ENCODE measurements at places on chromosomes 2 and 18.

- DNase-seq, result no peak
These were observed 135.3 kb downstream of the KLHL29 start for GRCh38 chr2:23520256-23520655.

- DNase-seq, result no peak
These were observed 100.7 kb upstream of the CYP1B1 start for GRCh38 chr2:38176619-38177021.

DNA sequence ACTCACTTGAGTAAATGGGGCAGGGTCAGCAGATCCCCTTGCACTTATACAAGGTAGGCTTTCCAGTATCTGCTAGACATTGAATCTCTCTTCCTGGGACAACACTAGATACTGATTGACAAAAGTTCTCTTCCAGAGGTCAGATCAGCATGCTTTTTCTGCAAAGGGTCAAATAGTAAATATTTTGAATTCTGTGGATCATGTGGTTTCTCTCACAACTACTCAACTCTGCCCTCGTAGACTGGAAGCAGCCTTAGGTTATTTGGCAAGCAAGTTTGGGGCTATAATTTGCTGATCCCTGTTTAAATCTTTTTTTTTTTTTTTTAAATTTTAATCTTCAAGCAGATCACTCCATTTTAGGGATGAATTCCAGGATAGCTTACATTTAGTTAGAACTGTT lies 17.4 kb upstream of the NABP1 start:
- no peak for DNase-seq

GRCh38 chr2:233145726-233146125 lies 85.6 kb downstream of the INPP5D start:
- no peak for DNase-seq

DNA sequence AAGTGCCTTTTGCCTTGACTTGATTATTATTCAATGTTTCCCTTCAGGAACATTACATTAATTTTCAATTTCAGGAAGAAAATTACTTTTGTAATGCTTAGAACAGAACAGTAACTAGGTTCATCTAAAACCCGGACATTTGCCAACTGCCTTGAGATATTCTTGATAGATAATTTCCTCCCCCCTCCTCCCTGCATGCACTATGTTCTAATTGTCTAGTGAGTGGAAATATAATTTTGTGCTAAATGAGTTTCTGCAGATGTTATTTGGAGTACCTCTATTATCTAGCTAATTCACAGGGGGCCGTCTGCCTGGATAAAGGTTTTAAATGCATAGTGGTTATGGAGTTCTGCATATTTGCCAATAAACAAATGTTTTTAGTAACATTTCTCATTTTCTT lies 200.3 kb upstream of the SLC39A10 start:
- no peak for DNase-seq

DNA sequence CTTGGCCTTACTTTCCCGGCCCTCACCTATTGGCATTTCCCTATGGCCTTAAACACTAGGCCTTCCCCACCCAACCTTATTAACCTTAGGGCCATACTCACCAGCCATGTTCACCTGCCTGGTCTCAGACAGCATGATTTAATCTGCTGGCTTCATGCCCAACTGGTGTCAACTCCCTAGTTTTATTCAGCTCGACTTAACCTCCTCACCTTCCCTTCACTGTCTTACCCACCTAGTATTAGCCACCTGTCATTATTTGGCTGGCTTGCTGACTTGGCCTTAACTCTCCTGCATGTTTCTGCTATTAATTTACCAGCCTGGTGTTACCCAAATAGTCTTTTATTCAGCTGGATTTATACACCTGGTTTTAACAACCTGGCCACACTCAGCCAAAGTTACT lies 136.0 kb upstream of the ZSWIM2 start:
- no peak for DNase-seq

DNA sequence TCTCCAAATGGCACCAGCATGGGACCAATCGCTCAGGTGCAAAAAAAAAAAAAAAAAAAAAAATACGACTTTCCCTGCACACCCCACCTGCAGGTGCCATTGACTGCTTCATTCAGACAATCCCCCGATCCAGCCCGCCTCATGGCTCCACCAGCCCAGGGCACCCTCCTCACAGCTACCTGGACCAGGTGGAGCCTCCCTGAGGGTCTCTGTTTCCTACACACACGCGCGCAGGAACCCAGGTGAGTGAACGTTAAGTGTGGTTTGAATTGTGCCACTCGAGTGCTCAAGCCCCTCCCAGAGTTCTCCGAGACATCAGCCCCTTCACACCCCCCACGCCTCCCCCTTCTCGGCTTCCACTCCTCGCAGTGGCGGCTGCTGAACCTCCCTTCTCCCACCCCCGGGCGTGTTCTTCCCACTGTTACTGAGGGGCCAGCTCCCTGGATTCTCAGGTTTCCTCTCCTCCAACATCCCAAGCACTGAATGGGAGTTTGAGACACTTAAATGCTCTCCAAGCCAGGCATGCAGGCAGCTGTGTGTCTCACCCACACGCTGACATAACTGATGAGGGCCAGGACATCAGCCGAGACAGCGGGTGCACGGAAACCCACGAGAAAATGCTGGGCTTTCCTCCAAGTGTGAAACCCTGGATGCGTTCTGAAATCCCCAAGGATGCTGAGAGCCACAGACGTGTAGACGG lies 88.8 kb upstream of the SNTG2 start:
- DNase-seq, result no peak

DNA sequence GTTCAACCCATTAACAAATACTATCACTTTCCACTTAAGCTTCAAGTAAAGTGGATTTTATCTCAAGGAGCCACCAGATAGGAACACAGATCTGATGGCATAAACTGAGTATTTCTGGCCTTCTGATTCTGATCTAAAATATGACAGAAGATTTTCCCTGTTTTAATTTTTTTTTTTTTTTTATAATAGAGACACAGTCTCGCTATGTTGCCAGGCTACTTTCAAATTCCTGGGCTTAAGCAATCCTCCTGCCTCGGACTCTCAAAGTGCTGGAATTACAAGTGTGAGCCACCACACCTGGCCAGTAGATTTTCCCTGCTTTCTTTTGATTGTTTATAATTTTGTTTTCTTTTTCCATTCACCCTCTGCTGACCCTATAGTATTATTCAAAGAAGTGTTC lies 36.6 kb upstream of the SLC30A6 start:
- DNase-seq, result no peak

GRCh38 chr2:143926736-143927135 lies 593.2 kb downstream of the ZEB2 start:
- DNase-seq, result no peak

GRCh38 chr2:150472511-150472899 lies 15.0 kb downstream of the RND3 start:
- DNase-seq, result peak; percentile 73

GRCh38 chr2:110702514-110703380 lies 24.9 kb upstream of the BUB1 start:
- no peak for DNase-seq

DNA sequence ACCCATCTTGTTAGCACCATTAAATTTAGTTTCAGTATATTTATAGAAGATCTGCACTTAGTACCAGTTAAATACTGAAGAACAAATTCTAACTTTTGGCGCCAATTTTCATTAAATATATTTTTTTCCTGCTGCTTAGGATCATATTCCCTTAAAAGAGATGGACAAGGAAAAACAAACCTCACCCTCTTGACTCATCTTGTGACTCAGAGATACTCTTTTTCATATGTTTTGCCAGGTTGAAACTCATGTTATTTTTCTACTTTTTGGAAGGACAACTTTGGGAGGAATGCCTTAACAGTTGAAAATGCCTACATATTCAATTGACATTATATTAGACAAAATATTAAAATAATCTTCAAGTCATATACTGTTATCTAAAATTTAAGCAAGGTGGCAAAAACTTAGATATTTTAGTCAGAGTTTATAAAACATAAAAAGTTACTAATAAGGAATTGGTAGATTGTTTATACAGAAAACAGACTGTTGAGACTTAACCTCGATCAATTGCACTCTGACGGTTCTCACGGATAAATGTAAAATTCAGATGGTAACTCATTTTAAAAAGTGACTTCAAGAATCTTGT lies 36.2 kb downstream of the PNO1 start:
- DNase-seq, result peak; percentile 48

GRCh38 chr2:181554061-181554830 lies 97.1 kb downstream of the ITGA4 start:
- no peak for DNase-seq

DNA sequence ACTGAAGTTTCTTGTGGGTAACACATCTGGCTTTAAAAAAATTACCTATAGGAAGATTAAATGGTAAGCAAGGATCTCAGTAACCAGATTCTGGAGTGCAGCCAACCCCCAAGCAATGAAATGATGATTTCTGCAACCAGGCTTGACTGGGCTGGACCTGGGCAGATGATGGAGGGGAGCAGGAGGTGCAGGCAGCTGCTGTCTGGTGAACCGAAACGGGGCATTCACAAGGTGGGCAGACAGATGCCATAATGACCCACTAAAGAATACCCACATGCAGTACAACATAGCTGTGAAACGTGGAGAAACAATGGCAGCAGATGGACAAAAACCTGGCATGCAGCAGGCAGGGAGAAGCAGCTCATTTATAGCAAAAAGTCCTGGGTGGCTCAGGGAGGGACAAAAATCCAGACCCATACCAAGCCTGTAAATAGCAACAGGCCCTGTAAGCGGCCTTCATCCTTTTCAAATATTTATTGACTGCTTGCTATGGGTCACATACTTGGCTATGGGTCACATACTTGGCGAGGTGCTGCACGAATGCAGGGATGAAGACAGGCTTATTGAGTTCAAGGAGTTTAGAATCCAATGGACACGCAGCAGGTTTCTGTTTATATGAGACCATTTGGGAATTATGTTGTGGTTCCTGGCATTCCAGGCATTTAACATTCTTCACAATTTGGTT lies 244.7 kb downstream of the HRH4 start:
- DNase-seq, result peak; percentile 56

GRCh38 chr2:53127061-53127650 lies 640.4 kb upstream of the CHAC2 start:
- DNase-seq, result no peak

DNA sequence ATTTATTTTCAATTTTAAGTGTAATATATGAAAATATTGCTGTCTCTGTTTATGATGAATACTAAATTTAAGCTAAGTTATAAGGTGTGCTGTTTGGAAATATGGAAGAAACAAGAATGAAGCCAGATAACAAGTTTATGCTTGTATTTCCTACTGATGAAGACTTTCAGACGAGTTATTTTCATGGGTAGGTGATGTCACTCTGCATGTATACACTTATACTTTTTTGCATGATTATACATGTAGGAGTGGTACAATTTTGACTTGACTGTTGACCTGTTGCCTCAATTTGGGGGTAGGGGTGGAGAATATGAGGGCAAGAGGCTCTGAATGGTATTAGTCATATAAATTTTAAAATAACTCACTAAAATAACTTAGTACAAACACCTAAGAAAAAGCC lies 133.7 kb downstream of the HAUS1 start:
- no peak for DNase-seq

DNA sequence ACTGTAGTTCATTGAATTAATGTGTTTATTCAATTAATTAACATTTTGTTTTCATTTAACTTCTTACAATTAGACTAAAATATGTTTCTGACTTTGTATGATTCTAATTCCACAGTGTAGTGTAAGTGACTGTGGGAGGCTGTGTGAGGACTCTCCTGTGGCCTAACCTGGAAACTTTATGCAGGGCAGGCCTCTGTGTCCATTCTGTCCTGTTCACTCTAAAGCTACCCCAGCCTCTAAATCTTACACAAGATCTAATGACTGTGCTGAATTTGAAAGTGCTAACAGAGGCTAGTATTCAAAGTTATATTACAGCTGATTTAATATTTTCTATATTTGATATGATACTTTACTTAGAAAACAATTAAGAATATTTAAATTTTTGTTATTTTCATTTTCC lies 270.5 kb upstream of the CDH19 start:
- no peak for DNase-seq

GRCh38 chr2:100146657-100146960 lies 4.2 kb upstream of the AFF3 start:
- DNase-seq, result peak; percentile 14

DNA sequence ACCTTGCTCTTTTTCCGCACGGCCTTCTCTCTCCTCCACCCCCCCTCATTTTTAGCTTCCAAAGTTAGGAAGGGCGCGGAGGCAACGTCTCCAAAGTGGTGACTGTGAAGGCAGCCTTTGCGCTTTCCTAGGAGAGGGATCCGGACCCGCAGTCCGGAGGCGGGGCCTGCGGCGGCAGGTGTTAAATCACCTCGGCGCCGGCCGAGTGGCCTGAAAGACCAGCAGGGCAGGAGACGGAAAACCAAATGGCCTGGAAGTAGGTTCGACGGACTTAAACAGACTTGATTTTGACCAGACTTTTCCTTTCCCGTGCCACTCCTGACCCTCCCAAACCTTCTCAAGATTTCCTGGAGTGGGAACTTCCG lies 615 bp downstream of the GORASP2 start:
- peak; percentile 57 for DNase-seq

DNA sequence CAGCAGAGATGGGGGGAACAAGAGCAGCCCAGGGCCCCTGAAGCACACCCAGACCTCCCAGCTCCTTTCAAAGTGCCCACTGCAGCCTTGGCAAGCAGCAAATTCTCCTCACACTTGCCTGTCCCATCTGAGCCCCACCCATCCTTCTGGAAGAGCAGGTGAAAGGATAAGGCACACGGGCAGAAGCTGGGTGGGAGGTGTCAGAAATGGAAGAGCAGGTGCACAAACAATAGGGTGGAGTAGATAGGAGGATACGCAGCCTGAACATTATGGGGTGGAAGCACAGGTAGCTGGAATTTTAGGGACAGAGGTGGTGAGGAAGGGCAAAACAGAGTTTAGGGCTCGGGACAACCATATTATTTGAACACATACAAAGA lies 69.2 kb downstream of the TNS1 start:
- DNase-seq, result no peak

DNA sequence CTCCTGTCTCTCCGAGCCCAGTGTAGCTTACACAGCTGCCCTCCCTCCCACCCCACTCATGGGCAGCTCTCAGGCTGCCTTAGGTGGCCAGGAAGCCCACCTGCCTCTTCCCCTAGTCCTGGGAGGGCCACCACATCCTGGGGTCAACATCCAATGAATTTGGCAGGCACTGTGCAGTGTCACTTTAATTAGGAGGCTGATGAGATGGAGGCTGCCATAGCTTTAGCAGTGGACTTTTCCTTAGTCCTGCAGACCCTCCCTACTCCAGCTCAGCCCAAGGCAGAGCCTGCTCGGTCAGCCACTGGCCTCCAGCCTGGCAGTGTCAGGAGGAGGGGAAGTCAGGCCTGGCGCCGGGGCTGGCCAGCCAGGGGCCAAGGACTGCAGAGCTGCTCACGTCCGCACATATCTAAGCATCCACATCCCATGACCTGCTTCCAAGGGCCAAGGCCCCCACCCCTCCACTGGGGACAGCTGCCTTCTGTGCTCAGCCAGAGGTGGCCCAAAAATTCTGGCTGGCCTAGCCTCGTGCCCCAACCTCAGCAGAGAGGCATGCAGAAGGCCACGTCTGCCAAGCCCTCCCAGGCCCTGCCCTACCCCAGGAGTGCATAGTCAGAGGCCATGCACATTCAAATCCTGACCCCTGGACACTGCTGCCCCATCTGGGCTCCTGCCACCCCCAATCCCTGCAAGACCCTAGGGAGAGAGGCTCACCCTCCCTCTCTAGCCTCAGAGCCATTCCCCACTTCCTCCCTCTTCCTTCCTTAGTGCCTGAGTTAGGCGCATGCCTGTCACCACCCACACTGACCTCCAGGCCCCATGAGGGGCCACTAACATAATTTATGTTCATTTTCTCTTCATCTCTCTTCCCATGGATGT lies 33.1 kb downstream of the ADRA2B start:
- DNase-seq, result peak; percentile 17

Measured in AG20443 (cell line).